ENCODE measurements at places on chromosomes 11 and 22.
A peak's percentile ranks its signal among the peaks of the same experiment; 100 is the strongest.

GRCh38 chr11:35049859-35050531 lies 89.0 kb upstream of the CD44 start:
- no peak for DNase-seq

GRCh38 chr11:1300121-1300520 lies 9.3 kb downstream of the TOLLIP start:
- no peak for DNase-seq

- DNase-seq, result no peak
Observed at GRCh38 chr11:120751550-120751949, 240.0 kb downstream of the GRIK4 start.

- no peak for DNase-seq
Observed at GRCh38 chr22:37274380-37274862, 7.9 kb upstream of the CYTH4 start.

- no peak for DNase-seq
Observed at GRCh38 chr11:119461229-119461963, 38.4 kb upstream of the THY1 start.

GRCh38 chr11:794766-795633 lies 3.1 kb downstream of the SLC25A22 start:
- no peak for DNase-seq

DNA sequence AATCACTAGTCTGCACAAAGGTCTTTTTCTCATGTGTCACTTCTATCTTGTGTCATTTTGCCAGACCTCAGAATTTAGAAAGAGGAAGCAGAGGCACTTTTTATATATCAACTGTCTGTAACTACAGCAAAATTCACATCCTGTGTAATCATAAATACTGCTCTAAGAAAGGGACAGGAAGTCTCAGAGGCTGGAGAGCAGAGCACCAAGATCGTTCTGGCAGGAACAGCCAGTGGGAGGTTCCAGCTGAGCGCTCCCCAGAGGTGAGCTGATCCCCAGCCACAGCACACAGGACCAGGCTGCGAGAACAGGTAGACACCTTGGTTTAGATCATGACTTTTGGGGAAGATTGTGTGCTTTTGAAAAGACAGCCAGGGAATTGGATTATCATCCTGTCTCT lies at the start of gene MS4A7:
Gene MS4A7 (plus strand): TSS at position 179 of the 400 bp plus-strand sequence. CDS start 4,610 bp downstream, outside the sequence.
- no peak for DNase-seq

DNA sequence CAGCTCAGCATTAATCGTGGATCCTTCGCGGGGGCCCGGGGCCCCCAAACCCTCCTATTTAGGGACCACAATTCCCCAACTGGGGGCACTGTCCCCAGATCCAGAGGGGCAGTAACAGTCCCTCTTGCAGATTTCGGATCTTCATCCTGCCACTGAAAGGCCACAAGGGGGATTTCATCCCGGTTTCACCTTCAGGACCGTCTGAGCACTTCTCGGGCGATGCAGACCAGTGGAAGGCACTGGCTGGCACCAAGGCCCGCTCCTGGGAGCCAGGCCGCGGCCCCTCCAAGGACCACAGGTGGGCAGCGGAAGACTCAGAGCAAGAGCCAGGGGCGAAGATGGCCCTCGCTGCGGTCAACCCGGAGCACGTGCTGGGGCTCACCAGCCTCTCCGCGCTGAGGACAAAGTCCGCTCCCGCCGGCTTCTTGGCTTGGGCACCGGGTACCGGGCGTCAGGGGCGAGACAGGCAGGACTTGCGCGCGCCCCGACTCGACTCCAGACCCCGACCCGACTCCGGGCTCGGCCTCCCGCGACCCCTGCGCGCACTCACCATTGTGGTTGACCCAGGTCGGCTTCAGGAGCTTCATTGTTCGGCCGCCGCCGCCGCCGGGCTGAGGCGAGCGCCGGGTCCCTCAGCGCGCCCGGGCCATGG lies 517 bp downstream of the HIRA start:
- peak; percentile 52 for DNase-seq

GRCh38 chr11:47359586-47359985 lies 7.1 kb upstream of the MYBPC3 start:
- DNase-seq, result peak; percentile 10

GRCh38 chr11:47961383-47961782 lies 19.0 kb upstream of the PTPRJ start:
- DNase-seq, result no peak

DNA sequence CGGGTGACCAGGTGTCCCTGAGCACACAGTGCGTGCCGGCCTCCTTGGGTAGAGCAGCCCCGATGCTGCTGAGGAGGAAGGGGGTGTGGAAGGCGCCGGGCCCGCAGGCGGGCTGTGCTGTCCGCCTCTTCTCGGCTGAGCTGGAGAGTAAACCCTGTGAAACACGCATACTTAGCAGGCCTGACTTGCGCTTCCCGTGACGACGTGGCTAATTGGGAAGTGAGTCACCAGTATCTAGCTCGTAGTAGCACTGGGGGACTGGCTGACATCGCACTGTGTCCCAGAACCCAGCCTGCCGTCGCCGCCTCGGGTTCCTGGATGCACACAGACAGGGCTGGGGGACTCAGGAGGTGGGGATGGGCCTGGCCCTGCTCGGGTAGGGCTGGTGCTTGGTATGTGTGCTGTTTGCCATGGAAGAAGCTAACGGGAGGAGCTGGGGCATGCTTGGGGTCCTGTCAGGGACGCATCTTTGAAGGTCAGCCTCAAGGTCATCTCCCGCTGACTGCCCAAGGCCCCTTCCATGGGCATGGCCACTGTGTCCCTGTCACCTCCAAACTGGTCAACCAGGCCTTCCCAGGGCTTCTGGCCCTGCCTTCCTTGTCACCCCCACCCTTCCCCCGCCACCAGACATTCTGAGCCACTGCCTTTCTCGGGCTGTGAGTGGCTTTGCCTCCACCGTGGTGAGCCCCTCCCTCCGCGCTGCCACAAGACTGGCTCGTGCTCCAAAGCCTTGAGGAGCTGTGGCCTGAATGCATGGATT lies 1327.0 kb downstream of the BRD1 start:
- DNase-seq, result no peak

DNA sequence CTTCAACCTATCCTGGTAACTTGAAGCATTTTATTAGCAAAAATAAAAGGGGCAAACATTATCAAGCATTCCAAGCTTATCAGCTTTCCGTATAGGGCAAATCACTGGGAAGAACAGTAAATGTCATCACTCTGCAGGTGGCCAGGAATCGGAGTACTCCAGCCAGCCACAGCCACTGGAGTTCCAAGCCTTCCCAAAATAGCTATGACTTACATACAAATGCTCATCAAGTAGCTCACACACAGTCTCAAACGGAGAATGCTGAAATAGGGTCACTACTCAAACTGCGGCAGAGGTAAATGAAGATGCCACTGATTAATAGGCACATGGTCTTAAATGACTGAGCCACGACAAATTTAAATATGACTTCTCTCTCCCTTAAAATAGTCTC lies 2.1 kb downstream of the USP28 start:
- DNase-seq, result peak; percentile 42

DNA sequence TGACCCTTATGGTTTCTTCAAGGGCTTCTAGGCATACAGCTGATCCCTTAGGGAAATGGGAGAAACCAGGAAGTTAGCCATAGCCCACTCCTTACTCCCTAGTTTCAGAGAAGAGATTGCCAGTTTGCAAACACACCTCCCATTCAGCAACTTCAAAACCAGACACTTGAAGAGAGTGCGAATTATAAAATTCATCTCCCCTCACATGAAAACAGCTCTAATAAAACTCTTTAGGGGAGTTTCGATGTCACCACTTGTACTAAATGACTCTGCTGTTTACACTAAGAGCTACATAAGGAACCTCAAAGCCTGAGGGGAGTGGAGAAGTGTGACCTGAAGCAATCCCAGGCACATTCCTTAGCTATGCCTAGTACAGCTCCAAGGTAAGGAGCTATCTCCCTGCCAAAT lies 8.3 kb downstream of the LGR4 start:
- no peak for DNase-seq

- DNase-seq, result no peak
Observed at GRCh38 chr22:48083502-48083901, 1321.1 kb downstream of the TBC1D22A start.

GRCh38 chr11:9498457-9499078 lies 37.8 kb downstream of the ZNF143 start:
- no peak for DNase-seq

DNA sequence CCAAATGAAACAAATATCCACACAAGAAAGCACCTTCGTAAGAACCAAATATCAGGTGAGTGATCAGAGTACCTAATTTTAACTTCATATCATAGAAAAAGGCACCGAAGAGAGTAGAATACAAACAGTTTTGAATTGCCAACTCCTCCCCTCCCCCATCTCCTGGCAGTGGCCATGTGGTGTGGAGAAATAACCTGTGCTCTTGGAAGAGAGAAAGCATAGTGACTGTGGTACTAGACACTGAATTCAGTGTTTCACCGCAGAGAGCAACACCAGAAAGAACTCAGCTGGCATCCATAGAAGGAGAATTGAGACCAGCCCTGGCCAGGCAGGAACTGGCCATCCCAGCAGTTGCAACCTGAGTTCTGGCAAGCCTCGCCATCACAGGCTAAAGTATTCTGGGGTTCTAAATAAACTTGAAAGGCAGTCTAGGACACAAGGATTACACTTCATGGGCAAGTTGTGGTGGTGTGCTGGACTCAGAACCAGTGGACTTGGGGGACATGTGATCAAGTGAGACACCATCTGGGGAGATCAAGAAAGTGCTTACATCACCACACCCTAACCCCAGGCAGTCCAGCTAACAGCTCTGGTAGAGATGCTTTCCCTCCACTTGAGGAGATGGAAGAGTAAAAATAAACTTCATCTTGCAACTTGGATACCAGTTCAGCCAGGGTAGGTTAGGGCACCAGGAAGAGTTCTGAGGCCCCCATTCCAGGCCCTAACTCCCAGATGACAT lies 1003.2 kb downstream of the NTM start:
- DNase-seq, result no peak

- DNase-seq, result peak; percentile 44
Observed at GRCh38 chr11:75536786-75537641, 11.3 kb upstream of the GDPD5 start.

GRCh38 chr11:19864141-19865140 lies 151.8 kb downstream of the NAV2 start:
- DNase-seq, result peak; percentile 85

- DNase-seq, result no peak
Observed at GRCh38 chr22:30474683-30475424, 3.0 kb upstream of the SEC14L3 start.

GRCh38 chr11:3605771-3606203 lies 36.0 kb downstream of the ART5 start:
- DNase-seq, result no peak

DNA sequence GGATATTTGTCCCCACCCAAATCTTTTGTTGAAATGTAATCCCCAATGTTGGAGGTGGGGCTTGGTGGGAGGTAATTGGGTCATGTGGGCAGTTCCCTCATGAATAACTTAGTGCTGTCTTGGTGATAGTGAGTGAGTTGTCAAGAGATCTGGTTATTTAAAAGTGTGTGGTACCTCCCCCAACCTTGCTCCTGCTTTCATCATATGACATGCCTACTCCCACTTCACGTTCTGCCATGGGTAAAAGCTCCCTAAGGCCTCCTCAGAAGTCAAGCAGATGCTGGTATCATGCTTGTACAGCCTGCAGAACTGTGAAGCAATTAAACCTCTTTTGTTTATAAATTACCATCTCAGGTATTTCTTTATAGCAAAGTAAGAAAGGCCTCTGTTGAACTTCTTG lies 30.6 kb downstream of the AAMDC start:
- DNase-seq, result no peak

GRCh38 chr11:86704710-86705109 lies 32.3 kb upstream of the ME3 start:
- DNase-seq, result no peak

GRCh38 chr22:22746061-22746962 lies 101.9 kb downstream of the GGTLC2 start:
- DNase-seq, result no peak

GRCh38 chr11:12602421-12602820 lies 71.8 kb upstream of the TEAD1 start:
- no peak for DNase-seq

- DNase-seq, result peak; percentile 13
Observed at GRCh38 chr11:1520663-1521267, 34.2 kb upstream of the MOB2 start.

DNA sequence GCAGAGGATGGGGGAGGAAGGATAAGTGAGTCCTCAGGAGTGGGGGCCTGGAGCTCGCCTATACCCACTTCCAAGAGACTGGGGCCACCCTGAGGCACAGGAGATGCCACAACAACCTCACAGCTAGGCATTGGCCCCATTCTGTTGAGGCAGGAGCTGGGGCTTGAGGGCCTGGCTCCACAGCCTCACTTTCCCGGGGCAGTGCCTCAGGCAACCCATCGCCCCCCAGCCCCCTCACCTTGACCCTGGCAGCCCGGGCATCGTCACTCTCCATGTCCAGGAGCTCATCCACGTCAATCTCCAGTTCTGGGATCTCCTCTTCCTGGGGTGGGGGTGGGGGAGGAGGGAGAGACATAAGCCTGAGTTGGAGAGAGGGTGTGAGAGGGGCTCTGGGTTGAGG lies 1.8 kb downstream of the PPP1R14B start:
- DNase-seq, result no peak

GRCh38 chr11:74024261-74025029 lies 15.6 kb upstream of the UCP3 start:
- peak; percentile 64 for DNase-seq

GRCh38 chr22:50703726-50704509 lies 31.3 kb downstream of the SHANK3 start:
- DNase-seq, result no peak

- DNase-seq, result no peak
Observed at GRCh38 chr11:33479231-33479630, 221.4 kb downstream of the C11orf91 start.

DNA sequence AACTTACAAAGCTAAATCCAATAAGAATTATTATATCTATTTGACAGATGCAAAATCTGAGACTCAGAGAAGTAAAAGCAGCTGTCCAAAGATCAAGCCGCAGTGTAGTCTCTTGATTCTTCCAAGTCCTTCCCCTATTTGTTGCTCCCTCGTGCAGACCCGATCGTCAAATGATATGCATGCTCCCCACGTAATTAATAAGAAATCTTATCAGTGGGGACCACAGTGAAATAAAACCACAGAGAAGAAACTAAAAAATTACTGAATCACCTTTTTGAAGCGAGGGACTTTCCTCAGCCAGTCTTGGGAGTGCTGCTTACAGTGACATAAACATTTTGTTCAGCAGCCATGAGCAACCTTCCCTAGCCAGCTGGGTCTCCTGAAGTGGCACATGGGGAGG lies 64.6 kb downstream of the SERGEF start:
- DNase-seq, result no peak

DNA sequence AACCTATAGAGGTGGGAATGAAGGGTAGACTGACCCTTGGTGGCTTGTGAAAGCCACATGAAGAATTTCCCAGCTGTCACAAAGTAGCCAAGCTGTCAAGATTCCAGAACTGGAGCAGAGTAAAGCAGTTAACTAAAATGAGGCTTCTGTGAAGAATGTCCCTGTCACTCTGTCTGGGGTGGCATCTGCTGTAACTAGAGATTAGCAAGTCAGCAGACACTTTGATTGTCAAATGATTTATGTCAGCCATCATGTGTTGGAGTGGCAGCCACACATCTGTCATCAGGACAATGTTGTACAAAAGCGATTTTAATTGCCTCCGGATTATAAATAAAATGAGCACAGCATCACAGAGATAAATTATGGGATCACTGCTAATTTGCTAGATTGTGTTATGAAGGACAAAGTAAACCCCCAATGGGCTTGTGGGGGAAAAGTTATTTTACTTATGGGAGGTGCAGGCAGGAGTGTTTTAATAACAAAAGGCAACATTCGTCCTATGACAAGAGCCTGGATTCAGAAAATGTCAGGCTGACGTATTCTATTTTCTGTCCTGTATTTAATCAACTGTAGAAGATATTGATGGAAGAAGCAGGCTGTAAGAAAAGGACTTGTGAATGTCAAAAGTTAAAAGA lies 270.9 kb downstream of the FAM181B start:
- no peak for DNase-seq
